ENCODE measurements at places on chromosomes 3 and 15. TPM values are rescaled to one million over a fixed set of nuclear protein-coding genes. Genes with fewer than 3 reads are reported as not detected.

The LRRN1 gene
- 0.42 TPM for total RNA-seq

DNA sequence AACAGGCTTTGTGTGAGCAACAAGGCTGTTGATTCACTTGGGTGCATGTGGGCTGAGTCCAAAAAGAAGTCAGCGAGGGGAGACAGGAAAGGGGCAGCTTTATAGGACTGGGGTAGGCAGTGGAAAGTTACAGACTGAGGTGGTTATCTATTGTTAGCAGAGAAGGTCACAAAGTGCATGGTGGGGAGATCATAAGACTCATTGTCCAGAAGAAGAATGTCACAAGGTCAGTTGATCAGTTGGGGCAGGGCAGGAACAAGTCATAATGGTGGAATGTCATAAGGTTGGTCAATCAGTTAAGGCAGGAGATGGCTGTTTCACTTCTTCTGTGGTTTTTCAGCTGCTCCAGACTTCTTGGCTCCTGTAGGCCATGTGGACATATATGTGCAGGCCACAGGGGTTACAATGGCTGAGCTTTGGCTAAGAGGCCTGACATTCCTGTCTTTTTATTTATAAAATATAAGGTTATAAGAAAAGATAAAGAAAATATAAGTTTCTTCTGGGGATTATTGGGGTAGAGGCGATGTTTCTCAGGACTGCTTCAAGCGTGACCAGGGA lies 69.5 kb upstream of the SNTN start:
- no peak for DNase-seq

DNA sequence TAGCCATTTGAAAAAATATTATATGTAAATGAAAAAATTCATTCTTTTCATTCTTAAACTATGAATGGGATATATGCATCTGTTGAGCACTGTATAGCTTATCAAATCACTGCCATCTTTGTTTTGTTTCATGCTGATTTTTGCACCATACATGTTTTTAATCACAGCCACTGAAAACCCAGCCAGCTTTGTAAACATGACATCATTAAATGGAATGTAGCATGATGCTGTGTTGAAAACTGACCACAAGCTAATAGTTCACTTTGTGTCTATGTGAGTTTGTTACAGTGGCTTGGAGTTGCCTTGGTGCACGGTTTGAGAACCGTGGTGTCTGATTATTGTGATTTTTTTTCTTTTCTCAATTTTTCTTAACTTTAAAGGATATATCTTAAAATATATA lies 75.7 kb downstream of the GMPS start:
- DNase-seq, result no peak

The ALDH1L1 gene
- total RNA-seq, result 105 TPM

GRCh38 chr3:126127904-126128303 lies 44.0 kb upstream of the SLC41A3 start:
- DNase-seq, result peak; percentile 87

DNA sequence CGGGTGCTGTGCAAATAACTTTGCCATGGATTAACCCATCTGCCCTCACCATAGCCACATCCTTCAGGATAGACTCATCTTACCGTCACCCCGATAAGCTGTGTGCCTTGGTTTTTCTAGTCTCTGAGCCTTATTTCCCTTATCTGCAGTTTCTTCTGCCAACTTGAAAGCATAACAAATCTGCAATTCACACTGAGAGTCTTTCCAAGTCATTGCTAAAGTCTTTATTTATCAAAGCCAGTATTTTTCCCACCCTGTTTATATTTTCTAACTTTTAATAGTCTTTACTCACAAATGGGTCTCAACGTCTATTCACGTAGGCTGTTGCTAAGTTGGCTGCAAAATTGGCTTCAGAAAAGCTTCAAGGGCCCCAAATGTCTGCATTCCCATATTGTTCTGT lies 61.6 kb upstream of the SUCLG2 start:
- no peak for DNase-seq

DNA sequence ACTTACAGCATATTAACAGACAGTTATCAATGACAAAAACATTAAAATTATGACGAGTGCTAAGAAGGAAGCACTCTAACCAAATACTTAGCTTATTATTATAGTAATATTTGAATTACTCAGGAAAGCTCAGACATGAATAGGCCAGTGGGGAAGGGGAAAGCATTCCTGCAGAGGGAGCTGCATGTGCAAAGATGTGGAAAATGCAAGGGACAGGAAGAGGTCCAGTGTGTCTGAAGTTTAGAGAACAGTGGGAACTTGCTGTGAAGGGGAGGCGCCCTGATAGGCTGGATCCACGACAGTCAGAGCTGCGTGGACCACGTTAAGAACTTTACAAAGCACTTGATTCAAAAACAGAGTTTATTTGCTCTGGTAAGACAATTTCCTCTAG lies 1.2 kb upstream of the SPICE1 start:
- no peak for DNase-seq

The KCNMB2 gene
- total RNA-seq, result not detected

GRCh38 chr15:63046917-63047760 lies 4.6 kb downstream of the TPM1 start:
- DNase-seq, result no peak

The KIAA1143 gene
- total RNA-seq, result 17.9 TPM

The DIPK2A gene
- 15.3 TPM for total RNA-seq

DNA sequence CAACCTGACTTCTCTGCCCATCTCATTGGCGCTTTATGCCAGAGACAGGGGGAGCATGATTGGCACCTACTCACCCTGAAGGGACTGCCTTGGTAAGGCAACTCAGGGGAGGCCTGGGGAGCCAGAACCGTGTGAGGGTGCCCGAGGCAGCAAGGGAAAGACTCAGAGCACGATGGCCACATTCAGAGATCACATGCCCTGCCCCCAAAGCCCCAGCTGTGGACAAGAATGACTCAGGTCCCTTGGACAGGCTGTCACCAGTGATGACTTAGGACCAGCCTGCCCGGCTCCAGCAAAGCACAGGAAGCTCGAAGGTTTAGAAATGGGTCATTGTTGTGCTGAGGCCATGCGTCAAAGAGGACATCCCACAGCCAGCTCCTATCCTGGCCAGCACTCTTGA lies 49.1 kb upstream of the LIMD1 start:
- DNase-seq, result no peak

DNA sequence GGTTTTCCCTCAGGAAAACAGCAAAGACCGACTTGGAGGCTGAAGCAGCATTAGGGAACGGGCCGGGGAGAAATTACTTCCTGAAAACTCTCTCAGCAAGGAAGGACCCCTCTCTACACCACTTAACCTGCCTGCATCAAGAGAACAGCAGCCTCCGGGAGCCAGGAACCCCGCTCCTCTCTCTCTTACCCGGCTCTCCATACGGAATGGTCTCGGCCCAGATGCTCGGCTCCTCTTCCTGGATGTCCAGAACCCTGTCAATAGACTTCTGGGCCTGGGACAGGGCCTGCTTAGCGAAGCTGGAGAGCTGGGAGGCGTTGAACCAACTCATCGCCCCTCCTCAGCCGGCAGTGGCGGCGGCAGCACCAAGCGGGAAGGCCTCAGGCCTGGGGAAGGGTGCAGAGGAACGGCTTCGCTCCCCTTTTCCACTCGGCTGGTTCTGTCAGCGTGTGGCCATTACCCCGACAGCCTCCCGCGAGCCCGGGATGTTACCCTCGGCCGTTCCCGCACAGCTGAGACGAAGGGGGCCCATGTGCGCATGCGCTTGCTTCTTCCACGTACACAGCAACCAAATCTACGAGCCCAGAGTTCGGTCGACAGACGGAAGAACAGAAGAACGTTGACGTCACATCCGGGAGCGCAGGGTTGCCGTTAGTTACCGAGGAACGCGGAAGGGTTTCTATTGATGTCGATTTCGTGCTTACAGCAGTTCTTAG lies at the start of gene TMF1:
Gene TMF1, minus strand, starts transcription at position 578 of the 716 bp plus-strand sequence. Its CDS starts 247 bp downstream, at position 331.
- peak; percentile 99 for DNase-seq

The CAPN3 gene
- 6.7 TPM for total RNA-seq

DNA sequence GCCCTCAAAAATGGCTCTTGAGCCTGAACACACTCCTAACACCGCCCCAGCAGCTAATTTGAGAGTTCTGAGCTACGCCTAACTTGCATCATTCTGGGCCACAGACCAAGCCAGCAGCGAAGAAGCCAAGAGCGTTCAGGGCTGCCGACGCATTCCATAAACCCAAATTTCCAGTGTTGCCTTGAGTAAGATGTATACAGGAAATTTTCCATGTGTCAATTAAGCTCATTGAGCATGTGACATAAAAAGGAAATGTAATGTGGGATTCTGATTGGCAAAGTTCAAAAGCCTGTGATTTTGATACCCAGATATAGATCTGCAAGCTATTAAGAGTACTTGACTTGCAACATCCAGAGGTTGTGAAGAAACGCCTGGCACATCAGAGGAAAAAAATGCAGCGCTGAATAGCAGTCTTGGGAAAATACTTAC lies 148.6 kb upstream of the NR2F2 start:
- DNase-seq, result no peak

The HIGD2B gene
- not detected for total RNA-seq

- no peak for DNase-seq
These were observed 1.5 kb downstream of the SATB1 start for GRCh38 chr3:18423401-18424212.

The P3H2 gene
- total RNA-seq, result 3.3 TPM

DNA sequence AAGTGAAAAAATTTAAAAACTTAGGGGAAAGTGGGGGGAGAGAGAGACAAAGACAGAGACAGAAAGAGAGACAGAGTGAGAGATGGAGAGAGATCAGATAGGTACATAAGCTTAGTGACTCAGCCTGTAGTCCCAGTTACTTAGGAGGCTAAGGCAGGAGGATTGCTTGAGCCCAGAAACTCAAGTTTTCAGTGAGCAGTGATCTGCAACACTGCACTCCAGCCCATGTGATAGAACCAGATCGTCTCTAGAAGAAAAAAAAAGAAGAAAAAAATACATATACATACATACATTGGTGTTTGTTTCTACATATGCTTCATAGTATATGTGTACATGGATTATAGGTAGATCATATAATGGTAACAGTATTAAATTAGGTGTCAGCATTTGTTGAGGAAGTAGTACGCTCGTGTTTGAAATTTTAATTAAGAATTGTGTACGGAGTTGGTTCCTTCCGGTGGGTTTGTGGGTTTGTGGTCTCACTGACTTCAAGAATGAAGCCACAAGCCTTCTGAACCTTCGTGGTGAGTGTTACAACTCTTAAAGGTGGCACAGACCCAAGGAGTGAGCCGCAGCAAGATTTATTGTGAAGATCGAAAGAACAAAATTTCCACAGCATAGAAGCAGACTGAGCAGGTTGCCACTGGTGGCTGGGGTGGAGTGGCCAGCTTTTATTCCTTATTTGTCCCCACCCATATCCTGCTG lies 38.3 kb upstream of the SNRPN start:
- DNase-seq, result no peak

DNA sequence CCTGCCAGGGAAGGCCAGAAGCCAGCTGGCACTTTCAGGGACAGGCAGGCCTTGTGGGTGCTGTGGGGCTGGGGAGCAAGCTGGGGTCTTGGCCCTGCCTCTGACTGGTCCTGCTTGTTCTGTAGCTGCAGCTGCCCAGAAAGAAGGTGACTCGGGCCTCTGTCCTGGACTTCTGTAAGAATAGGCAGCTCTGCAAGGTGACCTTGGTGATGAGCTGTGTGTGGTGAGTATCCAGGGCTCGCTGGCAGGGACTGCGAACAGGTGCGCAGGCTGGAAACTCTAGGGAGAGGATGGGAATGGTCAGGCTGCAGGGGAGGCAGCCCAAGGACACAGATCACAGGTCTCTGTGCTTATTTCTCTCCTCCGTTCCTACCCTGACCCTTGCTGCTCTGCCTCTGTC lies 31.2 kb downstream of the SLC22A14 start:
- DNase-seq, result no peak

GRCh38 chr3:45441584-45442310 lies 53.4 kb downstream of the LARS2 start:
- no peak for DNase-seq

DNA sequence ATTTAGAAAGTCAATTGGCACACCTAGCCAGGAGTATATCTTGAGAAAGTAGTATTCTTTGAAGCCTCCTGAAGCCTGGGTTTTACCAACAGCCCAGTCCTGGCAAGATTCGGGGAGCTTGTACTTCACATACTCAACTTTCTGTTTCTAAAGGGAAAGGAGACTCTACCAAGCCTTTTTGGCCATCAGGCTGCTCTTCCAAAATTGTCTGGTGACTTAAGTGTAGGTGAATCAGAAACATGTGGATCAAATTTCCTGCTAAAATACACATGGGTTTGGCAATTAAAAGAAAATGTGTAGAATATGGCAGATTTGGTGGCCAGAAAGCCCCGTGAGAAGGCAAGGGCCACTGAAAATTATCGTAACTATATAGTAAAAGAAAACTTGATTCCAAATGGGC lies 15.9 kb upstream of the GREM1 start:
- DNase-seq, result no peak

- no peak for DNase-seq
These were observed 149.4 kb upstream of the ADAMTS9 start for GRCh38 chr3:64837126-64837738.

The PPP1R14D gene
- not detected for total RNA-seq

DNA sequence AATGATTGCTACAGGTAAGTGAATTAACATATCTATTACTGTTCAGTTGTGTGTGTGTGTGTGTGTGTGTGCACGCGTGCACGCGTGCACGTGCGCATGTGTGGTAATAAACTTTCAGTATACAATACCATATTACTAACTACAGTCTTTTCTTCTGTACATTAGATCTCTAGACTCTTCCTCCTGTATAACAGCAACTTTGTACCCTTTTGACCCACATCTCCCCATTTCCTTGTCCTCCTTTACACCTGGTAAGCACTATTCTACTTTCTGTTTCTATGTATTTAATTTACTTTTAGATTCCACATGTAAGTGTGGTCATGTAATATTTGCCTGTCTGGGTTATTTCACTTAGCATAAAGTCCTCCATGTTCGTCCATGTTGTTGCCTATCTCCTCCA lies 29.1 kb upstream of the GOLIM4 start:
- DNase-seq, result no peak

The EPHB3 gene
- total RNA-seq, result 1.6 TPM

GRCh38 chr3:152104847-152105415 lies 163.8 kb upstream of the MBNL1 start:
- DNase-seq, result no peak

All from mesenteric fat pad (tissue), 1 donor.